AG04450 (cell line): ENCODE measurements at places on chromosomes 11 and 22.

DNA sequence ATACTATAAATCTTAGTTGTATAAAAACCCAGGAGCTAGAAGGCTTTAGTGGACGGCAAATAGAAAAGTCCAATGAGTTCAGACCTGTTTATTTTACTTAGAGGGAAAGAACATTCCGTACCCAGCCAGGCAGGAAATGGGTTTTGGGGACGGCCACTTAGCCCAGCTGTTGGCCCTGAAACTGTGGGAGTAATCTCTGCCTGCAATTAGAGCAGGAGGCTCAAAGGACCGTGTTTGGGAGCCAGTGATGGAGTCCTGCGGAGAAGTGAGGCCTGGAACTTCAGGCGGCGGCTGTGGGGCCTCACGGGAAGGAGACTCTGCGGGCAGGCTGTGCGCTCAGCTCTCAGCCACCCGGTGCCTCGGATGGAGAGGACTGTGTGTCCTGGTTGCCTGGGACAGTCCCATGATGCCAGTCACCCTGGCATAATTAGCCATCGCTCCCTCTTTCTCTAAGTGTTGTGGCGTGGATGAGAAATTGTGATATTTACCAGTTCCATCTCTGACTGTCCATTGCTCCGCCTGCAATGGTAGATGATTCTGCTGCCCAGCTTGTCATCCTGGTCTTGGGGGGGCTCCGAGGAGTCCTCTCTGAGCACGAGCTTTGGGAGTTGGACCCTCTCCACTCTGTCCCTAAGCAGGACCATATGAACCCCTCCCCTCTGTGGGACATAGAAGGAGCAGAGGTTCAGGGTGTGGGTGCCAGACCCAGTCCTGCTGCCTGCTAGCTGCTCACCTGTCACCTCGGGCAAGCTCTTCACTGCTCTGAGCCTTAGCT lies 530.3 kb downstream of the TBC1D22A start:
- DNase-seq, result no peak

- DNase-seq, result no peak
Measured at GRCh38 chr11:98289617-98290263, 731.0 kb upstream of the CNTN5 start.

DNA sequence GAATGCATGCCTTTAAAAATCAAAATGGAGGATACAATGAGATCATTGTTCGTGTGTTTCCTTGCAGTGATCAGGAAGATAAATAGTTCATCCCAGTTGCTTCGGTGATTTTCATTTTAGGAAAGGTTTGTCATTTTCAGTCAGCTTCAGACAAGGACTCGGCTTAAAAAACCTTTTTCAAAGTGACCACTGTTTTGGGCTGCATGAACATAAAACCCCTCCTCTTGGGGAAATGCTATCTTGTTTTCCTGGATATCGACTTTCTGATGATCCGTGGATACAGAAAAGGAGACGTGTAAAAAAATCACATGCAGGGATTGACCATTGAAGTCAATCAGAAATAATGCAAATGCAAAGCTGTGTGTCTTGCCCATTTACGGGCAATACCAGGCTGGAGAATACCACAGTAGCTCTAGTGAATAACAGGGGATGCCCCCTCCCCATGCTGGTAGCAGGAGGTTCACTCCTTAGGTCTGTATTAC lies 146.8 kb downstream of the MAML2 start:
- DNase-seq, result no peak

DNA sequence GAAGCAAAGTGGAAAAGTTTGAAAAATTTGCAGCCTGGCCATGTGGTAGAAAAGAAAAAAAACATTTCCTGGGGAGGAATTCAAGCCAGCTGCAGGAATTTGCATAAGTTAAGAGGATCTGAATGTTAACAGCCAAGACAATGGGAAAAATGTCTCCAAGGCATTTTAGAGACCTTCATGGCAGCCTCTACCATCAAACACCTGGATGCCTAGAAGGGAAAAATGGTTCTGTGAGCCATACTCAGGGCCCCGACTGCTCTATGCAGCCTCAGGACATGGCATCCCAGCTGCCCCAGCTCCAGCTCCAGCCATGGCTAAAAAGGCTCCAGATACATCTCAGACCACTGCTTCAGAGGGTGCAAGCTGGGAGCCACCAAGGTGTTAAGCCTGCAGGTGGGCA lies 149.1 kb upstream of the SOX6 start:
- DNase-seq, result no peak

DNA sequence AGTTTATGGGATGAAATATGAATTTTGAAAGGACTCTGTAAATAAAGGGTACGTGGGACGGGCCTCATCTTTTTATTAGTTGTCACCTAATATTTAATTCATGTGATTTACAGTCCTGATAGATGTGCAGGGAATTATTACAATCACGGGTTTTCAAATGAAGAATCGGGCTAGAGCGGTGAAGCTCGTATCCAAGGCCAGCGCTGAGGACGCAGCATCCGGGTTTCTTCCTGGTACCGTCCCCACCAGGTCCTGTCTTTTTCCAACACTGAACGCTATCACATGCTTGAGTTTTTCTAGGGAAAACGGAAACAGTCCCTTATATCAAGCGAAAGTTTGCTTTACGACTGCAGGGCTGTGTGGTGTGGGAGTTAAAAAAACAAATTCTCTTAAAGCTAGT lies 787 bp downstream of the SMDT1 start:
- no peak for DNase-seq

GRCh38 chr11:14262271-14262846 lies 96.6 kb downstream of the RRAS2 start:
- DNase-seq, result no peak

DNA sequence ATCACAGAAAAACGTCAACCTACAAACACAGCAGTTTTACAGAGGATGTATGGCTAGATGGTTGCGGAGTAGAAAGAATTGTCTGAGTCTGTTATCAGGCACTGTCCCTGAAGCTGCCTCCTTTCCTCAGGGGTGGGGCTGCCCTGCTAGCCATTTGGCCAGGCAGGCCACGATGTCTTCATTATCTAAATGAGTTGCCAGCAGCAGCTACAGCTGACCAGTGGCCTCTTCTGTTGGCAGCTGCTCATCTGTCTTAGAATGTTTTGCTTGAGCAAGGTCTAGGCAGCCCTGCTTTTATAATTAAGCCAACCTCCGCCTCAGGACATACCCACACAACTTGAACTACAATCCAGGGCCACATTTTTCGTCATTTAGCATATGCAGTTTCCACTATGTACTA lies 17.5 kb downstream of the SLC6A5 start:
- DNase-seq, result no peak

DNA sequence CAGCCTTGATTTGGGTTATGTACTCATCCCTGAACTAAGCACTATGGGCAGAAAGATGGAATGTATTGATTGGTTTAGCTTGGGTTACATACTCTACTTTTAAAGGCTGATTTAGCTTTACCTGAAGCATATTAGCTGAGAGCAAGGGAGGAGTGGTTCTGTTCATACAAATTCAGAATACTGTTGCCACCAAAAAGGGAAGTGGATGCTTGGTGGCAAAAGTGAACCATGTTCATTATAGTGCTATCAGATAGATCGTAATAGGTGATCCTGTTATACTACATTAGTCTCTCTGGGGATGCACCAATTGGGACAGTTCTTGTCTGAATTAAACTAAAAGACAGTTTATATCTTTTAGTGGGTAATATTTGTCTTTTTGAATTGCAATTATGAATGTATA lies 44.5 kb upstream of the RRM1 start:
- no peak for DNase-seq

DNA sequence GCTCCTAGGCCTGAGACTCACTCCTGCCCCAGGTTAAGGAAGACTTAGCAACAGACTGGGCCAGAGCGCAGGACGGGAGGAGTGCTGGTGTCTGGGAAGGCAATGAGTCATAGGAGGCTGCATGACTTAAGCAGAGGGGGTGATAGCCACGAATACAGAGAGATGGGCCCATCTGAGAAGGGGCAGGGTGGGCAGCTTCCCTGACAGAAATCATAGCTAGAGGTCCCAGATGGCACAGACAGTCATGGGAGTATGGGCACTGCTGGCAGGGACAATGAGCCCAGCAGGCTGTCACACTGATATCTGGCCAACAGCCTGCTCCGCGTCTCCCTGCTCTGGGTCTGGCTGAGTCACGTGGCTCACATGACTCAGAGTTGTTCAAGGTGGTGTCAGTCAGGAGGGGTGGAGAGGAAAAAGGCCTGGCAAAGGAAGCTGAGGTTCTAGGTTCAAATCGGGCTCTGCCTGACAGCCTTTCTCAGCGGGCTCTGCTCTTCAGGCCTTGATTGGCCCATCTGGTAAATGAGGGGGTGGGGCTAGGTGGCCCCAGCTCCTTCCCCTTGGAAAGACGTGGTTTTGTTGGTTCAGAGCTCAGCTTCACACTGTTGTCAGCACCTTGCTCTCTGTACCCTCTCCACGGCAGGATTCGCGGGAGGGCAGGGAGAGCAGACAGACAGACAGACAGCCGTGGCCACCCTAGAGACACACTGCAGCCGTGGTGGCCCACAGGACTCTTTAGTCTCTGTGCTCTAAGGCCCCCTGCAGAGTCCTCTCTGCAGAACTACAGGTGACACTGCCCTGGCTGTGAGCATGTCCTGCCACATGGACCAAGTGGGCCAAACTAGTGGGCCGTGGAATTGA lies 47.8 kb downstream of the DBX1 start:
- peak; percentile 77 for DNase-seq

DNA sequence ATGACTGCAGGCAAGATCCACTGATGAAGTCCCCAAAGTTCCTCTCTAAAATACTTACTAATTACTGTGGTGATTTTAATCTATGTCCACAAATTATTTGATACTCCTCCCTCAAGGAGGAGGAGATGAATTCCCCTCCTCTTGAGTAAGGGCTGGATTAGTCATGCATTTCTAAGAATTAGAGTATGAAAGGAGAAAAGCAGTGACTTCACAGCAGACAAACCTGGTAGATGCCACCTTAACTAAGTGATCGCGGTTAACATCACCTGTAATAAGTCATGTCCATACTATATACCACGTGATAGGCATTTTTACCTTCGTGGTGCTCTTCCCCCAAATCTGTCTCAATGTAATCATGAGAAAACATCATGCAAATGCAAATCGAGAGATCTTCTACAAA lies 52.0 kb upstream of the TSPAN18 start:
- no peak for DNase-seq

DNA sequence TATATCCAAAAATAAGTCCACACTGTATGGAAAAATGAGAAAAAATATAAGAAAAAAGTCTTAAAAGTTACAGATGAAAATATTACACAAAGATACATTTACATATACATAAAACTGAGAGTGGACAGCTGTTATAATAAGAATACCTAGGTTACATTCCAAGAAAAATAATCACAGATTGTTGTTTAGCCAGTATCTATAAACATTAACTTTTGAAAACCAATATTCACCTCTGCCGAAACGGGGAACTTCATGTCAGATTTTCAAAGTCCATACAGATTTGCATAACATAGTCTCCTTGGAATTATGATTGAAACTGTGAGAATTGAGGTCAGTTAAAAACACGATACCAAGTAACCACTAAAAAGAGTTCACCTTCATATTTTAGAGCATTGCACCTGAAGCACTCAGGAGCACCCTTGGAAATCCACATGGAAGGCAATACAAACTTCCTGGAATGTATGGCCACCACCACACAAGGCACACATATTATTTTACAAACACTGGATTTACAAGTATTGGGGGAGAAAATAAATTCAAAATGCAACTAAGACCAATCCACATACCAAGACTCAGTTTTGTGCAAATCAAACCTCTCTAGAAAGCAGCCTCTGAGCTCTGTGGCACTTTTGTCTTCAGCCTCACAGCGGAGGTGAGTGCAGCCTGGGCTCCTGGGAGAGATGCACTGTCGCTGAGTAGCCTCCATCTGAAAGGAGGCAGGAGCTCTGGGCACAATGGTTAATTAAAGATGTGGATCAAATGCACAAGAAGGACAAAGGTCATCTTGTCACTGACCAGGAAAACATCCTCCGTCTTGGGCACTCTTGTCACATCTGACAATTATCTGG lies 34.4 kb downstream of the ZNF195 start:
- no peak for DNase-seq

DNA sequence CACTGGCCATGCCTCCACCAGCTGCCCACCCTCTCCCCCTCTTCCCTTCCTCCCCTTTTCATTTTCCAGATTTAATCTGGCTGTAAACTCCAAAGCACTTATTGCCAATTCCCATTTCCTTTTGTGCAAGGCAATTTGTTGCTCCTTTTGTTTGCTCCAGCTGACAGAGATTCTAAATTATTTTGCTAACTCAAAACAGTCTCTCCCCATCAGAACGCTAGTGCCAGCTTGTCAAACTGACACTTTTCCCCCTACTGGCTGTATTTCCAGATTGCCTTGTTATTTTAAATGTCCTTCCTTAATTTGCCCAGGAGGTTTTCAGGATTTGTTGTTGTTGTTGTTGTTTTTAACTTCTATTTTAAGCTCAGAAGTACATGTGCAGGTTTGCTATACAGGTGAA lies 57.0 kb upstream of the PAK1 start:
- no peak for DNase-seq

GRCh38 chr11:86138958-86139357 lies 70.1 kb upstream of the PICALM start:
- no peak for DNase-seq

DNA sequence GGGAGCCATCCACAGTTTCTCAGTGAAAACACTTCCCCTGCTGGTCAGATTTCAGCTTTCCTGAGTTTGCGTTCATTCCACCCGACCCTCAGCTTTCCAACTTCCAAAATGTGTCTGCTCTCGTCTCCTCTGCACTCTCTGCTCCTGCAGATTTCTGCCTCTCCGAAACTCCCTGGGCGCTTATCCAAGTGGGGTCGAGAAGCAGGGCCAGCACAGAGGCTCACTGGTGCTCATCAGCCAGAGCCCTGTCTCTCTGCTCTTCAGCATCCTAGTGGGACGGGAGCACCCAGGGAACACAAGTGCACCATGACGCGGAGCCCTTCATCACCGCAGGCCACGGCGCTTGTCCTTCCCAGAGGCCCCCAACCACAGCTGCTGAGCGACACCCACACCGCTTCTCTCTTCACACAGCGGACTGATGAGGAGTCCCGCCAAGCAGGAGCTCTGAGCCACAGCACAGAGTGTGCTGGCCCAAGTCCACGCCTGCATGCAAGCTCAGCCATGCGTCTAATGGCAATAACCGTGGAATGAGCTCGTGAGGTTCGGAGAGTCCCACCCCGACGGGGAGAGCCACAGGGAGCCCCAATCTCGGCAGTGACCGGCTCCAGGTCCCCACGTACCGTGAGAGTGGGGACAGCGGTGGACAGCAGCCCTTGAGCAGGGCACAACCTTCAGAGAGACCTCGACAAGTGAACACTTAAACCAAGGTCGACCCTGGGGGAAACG lies 27.9 kb upstream of the MOB2 start:
- no peak for DNase-seq

GRCh38 chr11:33317662-33318061 lies 60.5 kb downstream of the HIPK3 start:
- no peak for DNase-seq

- no peak for DNase-seq
Measured at GRCh38 chr11:86511086-86511551, 136.4 kb downstream of the CCDC81 start.

GRCh38 chr11:122186439-122187080 lies 70.5 kb upstream of the BLID start:
- peak; percentile 86 for DNase-seq
